ENCODE measurements at places on chromosomes 7 and 10. TPM values are rescaled to one million over a fixed set of nuclear protein-coding genes. Genes with fewer than 3 reads are reported as not detected.

IDI2 gene
- not detected for polyA plus RNA-seq

CLDN4 gene
- polyA plus RNA-seq: 35.7 TPM

SFXN2 gene
- polyA plus RNA-seq: 13.2 TPM

SUPV3L1 gene
- polyA plus RNA-seq: 28.8 TPM

FZD8 gene
- 0.05 TPM for polyA plus RNA-seq

UNC5B gene
- 0.07 TPM for polyA plus RNA-seq

ATRNL1 gene
- polyA plus RNA-seq: 0.01 TPM

PRPF18 gene
- polyA plus RNA-seq: 4.4 TPM

CHAT gene
- not detected for polyA plus RNA-seq

ALOX5 gene
- 0.04 TPM for polyA plus RNA-seq

PAPOLB gene
- not detected for polyA plus RNA-seq

SLC35G1 gene
- 2.1 TPM for polyA plus RNA-seq

SPDYE11 gene
- not detected for polyA plus RNA-seq

SPDYE2 gene
- not detected for polyA plus RNA-seq

UCN3 gene
- polyA plus RNA-seq: not detected

MKX gene
- polyA plus RNA-seq: not detected

NPSR1 gene
- polyA plus RNA-seq: not detected
